Mesothelial cell of epicardium (in vitro differentiated cells): ENCODE measurements at places on chromosomes 16 and 17. TPM values are rescaled to one million over a fixed set of nuclear protein-coding genes. Genes with fewer than 3 reads are reported as not detected.

Gene CCT6B
- 3.2 to 3.5 TPM (median 3.3 TPM) in 3 replicates for total RNA-seq

Gene TEKT1
- total RNA-seq: not detected in 3 replicates

DNA sequence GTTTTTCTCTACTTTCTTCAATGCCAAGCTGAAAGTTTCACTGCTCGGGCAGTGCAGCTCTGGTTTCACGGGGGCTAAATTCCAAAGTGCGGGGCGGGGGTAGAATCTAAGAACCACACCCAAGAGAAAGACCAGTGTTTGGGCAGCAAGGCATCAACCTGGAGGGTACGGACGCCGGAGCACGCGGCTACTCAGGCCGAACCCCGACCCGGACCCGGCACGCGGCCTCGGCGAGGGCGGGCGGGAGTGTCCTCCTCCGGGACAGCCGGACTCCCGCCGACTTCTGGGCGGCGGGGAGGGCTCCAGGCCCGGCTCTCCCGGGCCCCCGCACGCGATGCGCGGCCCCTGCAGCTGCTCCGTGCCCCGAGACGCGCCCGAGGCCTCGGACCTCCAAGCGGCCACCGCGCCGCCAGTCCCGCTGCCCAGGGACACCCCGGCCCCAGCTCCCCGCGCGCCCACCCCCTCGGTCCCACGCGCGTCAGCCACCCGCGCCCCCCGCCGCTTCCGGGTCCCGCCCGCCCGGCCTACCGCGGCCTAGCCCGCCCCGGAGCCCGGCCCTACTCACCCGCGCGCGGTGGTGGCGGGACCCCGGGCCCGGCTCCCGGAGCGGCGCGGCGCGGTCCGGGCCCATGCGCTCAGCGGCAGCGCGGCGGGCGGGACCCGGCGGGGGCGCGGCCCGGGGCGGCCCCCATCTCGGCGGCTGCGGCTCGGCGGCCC is 561 bp downstream of the AXIN1 start:
- no peaks in the 10 kb centered on the region for H3K27me3 ChIP-seq
- DNase-seq: no peak
- H3K4me1 ChIP-seq: peaks cover 9% of the 10 kb centered on the region
- peaks cover 5% of the 10 kb centered on the region for H3K36me3 ChIP-seq
- H3K4me3 ChIP-seq: peak overlapping the region; percentile 83
- peak overlapping the region; percentile 89 for H3K27ac ChIP-seq

Gene NPB
- total RNA-seq: 0.75 to 1.7 TPM (median 1.2 TPM) in 3 replicates

DNA sequence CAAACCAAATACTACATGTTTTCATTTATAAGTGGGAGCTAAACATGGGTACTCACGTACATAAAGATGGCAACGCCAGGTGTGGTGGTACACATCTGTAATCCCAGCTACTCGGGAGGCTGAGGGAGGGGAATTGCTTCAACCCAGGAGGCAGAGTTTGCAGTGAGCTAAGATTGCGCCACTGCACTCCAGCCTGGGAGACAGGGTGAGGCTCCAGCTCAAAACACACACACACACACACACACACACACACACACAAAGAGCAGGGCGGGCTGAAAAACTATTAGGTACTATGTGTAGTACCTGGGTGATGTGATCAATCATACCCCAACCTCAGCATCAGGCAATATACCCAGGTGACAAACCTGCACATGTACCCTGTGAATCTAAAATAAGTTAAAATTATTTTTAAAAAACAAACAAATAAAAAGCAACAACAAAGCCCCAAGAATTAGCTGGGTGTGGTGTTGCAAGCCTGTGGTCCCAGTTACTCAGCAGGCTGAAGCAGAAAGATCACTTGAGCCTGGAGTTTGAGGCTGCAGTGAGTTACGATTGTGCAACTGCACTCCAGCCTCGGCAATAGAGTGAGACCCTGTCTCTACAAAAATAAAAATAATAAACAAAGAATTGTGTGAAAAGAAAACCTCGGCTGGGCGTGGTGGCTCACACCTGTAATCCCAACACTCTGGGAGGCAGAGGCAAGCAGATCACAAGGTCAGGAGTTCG is 11.9 kb upstream of the FAAP100 start:
- no peaks in the 10 kb centered on the region for H3K27me3 ChIP-seq
- no peak for DNase-seq
- peaks cover 26% of the 10 kb centered on the region for H3K36me3 ChIP-seq
- H3K4me3 ChIP-seq: no peak overlapping the region
- no peak overlapping the region for H3K27ac ChIP-seq

DNA sequence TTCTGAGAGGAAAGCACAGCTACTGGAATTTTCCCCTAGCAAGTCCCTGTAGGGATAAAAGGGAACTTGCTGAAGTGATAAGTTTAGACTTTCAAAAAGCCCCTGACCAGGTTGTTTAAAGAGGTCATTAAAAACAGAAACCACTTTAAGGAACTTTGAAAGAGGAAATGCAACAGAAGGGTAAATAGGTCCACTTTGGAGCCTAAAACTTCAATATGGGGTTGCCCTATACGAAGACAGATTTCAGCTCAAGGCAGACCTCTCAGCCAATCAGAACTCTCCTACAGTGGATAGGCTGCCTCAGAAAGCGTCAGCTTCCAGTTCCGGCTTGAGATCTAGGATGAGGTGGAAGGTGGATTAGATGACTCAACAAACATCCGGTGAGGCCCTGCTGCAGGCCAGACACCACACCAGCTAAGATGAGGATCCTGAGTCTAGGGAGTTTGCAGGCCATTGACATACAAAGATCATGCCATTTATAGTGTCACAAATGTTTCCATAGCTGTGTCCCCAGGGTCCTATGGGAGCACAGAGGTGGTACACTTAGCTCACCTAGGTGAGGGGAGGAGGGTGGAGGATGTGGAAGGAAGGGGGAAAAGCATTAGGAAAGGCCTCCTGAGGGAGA is 7.9 kb upstream of the MFSD6L start:
- no peak overlapping the region for H3K4me3 ChIP-seq
- peaks cover 4% of the 10 kb centered on the region for H3K36me3 ChIP-seq
- H3K27ac ChIP-seq: no peak overlapping the region

Gene CDH3
- 179 to 180 TPM (median 180 TPM) in 3 replicates for total RNA-seq

Gene CRISPLD2
- 72.4 to 83.0 TPM (median 80.1 TPM) in 3 replicates for total RNA-seq

- H3K27me3 ChIP-seq: no peaks in the 10 kb centered on the region
- peaks cover 11% of the 10 kb centered on the region for H3K4me1 ChIP-seq
- no peak for DNase-seq
- peak overlapping the region; percentile 62 for H3K27ac ChIP-seq
These were observed 21.4 kb upstream of the ZFP90 start for GRCh38 chr16:68517606-68518166.

Gene SLC12A3
- total RNA-seq: not detected in 3 replicates

GRCh38 chr17:55090079-55090492 is 121.5 kb downstream of the STXBP4 start:
- H3K36me3 ChIP-seq: peaks cover 23% of the 10 kb centered on the region
- no peak overlapping the region for H3K4me3 ChIP-seq
- H3K27me3 ChIP-seq: no peaks in the 10 kb centered on the region

- no peaks in the 10 kb centered on the region for H3K36me3 ChIP-seq
- no peak for DNase-seq
- no peaks in the 10 kb centered on the region for H3K27me3 ChIP-seq
- no peak overlapping the region for H3K4me3 ChIP-seq
- H3K4me1 ChIP-seq: peaks cover 4% of the 10 kb centered on the region
- no peak overlapping the region for H3K27ac ChIP-seq
These were observed 332.0 kb downstream of the CBLN1 start for GRCh38 chr16:48949636-48950035.

Gene CDK3
- total RNA-seq: 34.7 to 36.5 TPM (median 34.9 TPM) in 3 replicates

DNA sequence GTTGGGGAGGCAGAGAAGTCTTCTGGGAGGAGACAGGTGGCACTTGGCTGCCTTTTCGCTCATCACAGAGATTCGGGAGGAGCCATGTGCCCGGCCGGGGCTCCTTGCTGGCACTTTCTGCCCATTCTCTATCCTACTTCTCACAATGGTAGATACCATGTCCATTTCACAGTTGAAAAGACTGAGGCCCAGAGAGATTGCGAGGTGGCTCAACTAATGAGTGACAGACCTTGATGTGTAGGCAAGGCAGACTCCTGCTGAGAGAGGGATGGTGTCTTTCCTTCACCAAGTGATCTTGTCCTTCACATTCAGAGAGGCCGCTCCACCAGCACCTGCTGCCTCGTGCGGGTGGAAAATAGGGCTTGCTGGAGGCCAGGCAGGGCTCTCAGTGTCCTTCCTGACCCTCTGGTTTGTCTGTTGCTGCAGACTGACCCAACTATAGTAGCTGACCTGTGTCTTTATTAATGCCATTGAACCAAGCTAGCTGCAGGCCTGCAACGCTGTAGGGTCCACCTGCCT is 42.1 kb downstream of the MPRIP start:
- no peak overlapping the region for H3K4me3 ChIP-seq
- peaks cover 9% of the 10 kb centered on the region for H3K4me1 ChIP-seq
- peaks cover 18% of the 10 kb centered on the region for H3K36me3 ChIP-seq
- DNase-seq: no peak

Gene RNF43
- 38.7 to 40.3 TPM (median 39.0 TPM) in 3 replicates for total RNA-seq

- H3K4me1 ChIP-seq: peaks cover 2% of the 10 kb centered on the region
- no peak overlapping the region for H3K27ac ChIP-seq
- no peak overlapping the region for H3K4me3 ChIP-seq
- no peaks in the 10 kb centered on the region for H3K36me3 ChIP-seq
- H3K27me3 ChIP-seq: peaks cover 36% of the 10 kb centered on the region
These were observed 38.4 kb downstream of the HNF1B start for GRCh38 chr17:37706446-37706845.

DNA sequence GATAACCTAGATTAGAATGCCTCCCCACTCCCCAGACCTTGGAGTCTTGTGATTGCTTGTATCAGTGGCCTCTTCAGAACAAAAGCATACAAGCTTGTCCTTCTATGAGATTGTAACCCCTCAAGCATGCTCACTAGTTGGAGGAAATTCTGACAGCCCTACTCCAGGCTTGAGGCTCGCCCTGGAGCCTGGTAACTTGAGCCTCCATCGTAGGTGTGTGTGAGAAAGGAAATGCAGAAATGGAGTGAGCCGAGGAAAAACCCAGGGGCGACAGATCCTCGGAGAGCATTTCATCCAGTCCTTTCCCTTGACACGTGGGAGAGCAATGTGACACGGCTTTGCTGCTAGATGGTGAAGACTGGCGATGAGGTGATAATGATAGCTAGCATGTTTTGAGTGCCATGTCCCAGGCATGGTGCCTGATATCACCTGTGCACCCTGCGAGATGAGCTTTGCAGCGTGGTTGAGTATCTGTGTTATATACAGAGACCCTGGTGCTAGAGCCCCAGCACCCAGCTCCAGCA is 31.2 kb downstream of the GNAO1 start:
- H3K36me3 ChIP-seq: no peaks in the 10 kb centered on the region
- H3K27me3 ChIP-seq: peaks cover 8% of the 10 kb centered on the region
- H3K4me1 ChIP-seq: no peaks in the 10 kb centered on the region
- H3K4me3 ChIP-seq: no peak overlapping the region

GRCh38 chr17:58398574-58399266 is 18.6 kb downstream of the RNF43 start:
- H3K27me3 ChIP-seq: no peaks in the 10 kb centered on the region
- DNase-seq: no peak
- H3K27ac ChIP-seq: peak overlapping the region; percentile 90

- H3K4me1 ChIP-seq: peaks cover 23% of the 10 kb centered on the region
- H3K4me3 ChIP-seq: no peak overlapping the region
- H3K27me3 ChIP-seq: no peaks in the 10 kb centered on the region
- peak overlapping the region; percentile 85 for H3K27ac ChIP-seq
- DNase-seq: no peak
These were observed 171.7 kb upstream of the ASIC2 start for GRCh38 chr17:33464669-33465280.

GRCh38 chr17:2865228-2865627 is 69.0 kb downstream of the RAP1GAP2 start:
- no peak for DNase-seq
- H3K27me3 ChIP-seq: no peaks in the 10 kb centered on the region

DNA sequence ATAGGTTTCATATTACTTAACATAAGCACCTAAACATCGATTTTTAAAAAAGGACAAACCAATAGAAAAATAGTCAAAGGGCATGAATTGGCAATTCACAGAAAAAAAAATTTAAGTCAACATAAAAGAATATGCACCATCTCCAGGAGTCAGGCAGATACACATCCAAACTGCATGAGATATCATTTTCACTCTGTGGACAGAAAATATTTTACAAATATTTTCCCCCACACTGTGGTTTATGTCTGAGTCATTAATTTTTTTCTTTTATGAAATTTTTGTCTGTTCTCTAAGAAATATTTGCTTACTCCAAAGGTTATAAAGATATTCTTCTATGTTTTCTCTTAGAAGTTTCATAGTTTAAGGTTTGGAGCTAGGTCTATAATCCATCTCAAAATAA is 74.4 kb upstream of the DNAH17 start:
- H3K27ac ChIP-seq: no peak overlapping the region
- peaks cover 15% of the 10 kb centered on the region for H3K4me1 ChIP-seq
- no peak for DNase-seq
- H3K27me3 ChIP-seq: no peaks in the 10 kb centered on the region
- H3K36me3 ChIP-seq: no peaks in the 10 kb centered on the region

- no peak overlapping the region for H3K27ac ChIP-seq
- H3K4me1 ChIP-seq: no peaks in the 10 kb centered on the region
- H3K4me3 ChIP-seq: no peak overlapping the region
- no peak for DNase-seq
- peaks cover 3% of the 10 kb centered on the region for H3K36me3 ChIP-seq
These were observed 472.7 kb downstream of the KCNJ2 start for GRCh38 chr17:70642059-70642458.

Gene TMC7
- 1.6 to 1.9 TPM (median 1.6 TPM) in 3 replicates for total RNA-seq

DNA sequence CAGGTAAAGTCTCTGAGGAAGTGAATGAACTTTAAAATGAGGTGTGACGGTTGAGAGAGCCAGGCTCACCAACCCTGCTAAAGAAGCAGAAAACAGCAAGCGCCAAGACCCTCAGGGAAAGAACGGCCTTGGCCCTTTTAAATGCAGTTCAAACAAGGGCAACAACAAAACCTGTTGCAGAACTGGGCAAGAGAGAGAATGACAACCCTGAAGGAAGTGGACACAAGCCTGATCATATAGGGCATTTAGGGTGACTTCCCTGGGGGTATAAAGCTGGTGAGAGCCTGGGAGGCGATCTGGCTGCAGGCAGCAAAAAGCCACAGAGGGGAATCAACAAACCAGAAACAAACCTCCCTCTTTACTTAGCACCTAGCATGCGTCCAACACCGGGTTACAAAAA is 1.0 kb downstream of the CPPED1 start:
- H3K4me1 ChIP-seq: peaks cover 25% of the 10 kb centered on the region
- peak overlapping the region; percentile 86 for H3K4me3 ChIP-seq
- no peak for DNase-seq
- H3K27me3 ChIP-seq: no peaks in the 10 kb centered on the region
- peak overlapping the region; percentile 89 for H3K27ac ChIP-seq
- no peaks in the 10 kb centered on the region for H3K36me3 ChIP-seq

DNA sequence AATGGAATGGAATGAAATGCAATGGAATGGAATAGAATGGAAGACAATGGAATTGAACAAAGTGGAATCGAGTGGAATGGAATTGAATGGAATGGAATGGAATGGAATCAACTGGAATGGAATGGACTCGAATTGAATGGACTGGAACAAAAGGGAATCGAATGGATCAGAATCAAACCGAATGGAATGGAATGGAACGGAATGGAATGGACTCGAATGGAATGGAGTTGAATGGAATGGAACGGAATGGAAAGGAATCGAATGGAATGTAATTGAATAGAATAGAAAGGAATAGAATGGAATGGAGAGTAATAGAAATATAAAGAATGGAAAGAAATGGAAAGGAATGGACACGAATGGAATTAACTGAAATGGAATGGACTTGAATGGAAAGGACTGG is 475.2 kb upstream of the WSB1 start:
- no peak overlapping the region for H3K27ac ChIP-seq
- no peak overlapping the region for H3K4me3 ChIP-seq
- H3K36me3 ChIP-seq: no peaks in the 10 kb centered on the region
- no peaks in the 10 kb centered on the region for H3K27me3 ChIP-seq
- no peaks in the 10 kb centered on the region for H3K4me1 ChIP-seq

- peaks cover 10% of the 10 kb centered on the region for H3K4me1 ChIP-seq
- no peak overlapping the region for H3K27ac ChIP-seq
- H3K4me3 ChIP-seq: no peak overlapping the region
- DNase-seq: no peak
- H3K36me3 ChIP-seq: no peaks in the 10 kb centered on the region
These were observed 10.0 kb upstream of the CD300LD start for GRCh38 chr17:74601944-74602572.

Gene MFAP4
- total RNA-seq: 194 to 213 TPM (median 210 TPM) in 3 replicates

Gene RAMP2
- 19.5 to 22.3 TPM (median 21.6 TPM) in 3 replicates for total RNA-seq
